ENCODE measurements at places on chromosomes 16 and 17. TPM values are rescaled to one million over a fixed set of nuclear protein-coding genes. Genes with fewer than 3 reads are reported as not detected.

DNA sequence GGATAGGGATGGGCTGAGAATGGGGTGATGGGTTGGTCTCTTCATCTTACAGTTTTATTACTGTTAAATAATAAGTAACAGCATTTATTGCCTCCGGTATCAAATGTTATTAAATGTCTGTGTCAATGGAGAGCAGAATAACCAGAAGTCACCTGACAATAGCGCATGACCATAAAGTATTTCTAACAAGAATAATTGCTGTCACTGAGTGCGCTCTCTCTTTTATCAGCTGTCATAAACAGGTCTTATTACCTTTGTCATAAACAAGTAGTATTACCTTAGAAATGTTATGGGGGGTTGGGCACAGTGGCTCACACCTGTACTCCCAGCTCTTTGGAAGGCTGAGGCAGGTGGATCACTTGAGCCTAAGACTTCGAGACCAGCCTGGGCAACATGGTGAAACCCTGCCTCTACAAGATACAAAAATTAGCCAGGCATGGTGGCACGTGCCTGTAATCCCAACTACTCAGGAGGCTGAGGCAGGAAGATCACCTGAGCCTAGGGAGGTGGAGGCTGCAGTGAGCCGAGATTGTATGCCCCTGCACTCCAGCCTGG lies 120.6 kb downstream of the MAP2K6 start:
- DNase-seq = no peak

The MRPS7 gene
- 19.1 TPM for total RNA-seq

- DNase-seq = no peak
These were observed 15.1 kb downstream of the GNPTG start for GRCh38 chr16:1366712-1367299.

DNA sequence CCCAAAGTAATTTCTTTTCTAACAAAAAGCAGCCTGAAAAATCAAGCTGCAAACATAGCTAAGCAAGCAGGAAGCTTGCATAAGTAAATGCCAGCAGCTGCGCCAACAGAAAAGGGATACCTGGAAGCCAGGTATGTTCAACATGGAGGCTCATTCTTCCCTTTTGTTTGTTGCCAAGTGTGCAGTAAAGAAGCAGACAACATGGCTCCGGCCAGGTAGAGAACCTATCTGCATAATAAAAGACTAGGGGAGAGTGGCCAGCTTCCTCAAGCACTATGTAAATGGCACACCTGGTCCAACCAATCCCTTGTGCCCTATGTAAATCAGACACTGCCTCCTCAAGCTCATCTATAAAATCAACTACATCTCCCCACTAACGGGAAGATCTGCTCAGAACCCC lies 1407.0 kb downstream of the CDH11 start:
- no peak for DNase-seq

GRCh38 chr17:62062944-62063343 lies 2.1 kb downstream of the MED13 start:
- no peak for DNase-seq

The GSDMA gene
- total RNA-seq = not detected

DNA sequence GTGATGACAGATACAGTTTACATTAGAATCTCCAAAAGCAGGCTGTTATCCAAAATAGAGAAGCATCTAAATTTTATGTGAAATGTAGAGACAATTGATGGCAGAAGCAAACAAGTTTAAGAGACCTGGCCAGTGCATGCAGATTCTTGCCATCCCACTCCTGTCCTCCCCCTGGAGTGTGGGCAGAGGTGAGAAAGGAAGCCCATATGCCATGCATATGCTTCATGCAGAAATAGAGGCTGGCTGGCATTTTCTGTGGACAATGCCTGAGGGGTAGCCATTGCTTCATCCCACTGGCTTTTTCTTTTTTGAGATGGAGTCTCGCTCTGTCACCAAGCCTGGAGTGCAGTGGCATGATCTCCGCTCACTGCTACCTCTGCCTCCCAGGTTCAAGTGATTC lies 382.1 kb downstream of the RBFOX1 start:
- no peak for DNase-seq

Data from pancreas (tissue), 10 donors.